ENCODE measurements at places on chromosomes 3 and 15.

DNA sequence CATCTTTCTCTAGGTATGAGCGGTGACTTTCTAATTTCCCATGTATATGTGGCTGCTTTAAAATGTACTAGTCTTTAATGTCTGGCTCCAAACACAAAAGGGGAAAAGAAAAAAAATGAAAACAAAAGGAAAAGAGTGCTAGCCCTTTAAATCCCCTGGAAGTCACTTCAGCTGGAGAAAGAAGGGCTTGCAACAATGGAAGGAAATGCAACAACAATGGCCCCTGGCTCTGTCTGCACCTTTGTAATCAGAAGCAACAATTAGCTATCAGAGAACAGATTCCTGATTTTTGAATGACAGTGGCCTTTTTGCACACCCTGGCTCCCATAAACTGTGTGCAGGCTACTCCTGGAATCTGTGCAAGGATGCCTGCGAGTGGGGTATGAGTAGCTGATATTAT, 591.2 kb downstream of the FHIT start:
- DNase-seq: no peak

GRCh38 chr3:84600703-84601225, 358.0 kb upstream of the CADM2 start:
- DNase-seq: no peak

DNA sequence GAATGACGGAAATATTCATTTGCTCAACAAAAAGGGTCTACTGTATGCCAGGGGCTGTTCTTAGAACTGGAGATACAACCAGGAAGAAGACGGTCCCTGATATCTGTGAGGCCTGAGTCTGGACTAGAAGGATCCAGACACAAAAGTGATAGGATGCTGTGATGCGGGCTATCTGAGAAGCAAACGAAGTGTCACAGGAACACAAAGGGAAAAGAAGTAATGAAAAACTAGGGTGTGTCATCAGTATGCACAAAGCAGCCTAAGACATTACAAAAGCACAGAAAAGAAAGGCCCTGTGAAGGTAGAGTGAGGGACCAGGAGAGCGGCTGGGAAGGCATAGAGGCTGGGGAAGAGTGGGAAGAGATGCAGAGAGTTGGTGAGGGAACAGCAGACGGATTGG, 63.3 kb upstream of the C3orf80 start:
- DNase-seq: no peak

DNA sequence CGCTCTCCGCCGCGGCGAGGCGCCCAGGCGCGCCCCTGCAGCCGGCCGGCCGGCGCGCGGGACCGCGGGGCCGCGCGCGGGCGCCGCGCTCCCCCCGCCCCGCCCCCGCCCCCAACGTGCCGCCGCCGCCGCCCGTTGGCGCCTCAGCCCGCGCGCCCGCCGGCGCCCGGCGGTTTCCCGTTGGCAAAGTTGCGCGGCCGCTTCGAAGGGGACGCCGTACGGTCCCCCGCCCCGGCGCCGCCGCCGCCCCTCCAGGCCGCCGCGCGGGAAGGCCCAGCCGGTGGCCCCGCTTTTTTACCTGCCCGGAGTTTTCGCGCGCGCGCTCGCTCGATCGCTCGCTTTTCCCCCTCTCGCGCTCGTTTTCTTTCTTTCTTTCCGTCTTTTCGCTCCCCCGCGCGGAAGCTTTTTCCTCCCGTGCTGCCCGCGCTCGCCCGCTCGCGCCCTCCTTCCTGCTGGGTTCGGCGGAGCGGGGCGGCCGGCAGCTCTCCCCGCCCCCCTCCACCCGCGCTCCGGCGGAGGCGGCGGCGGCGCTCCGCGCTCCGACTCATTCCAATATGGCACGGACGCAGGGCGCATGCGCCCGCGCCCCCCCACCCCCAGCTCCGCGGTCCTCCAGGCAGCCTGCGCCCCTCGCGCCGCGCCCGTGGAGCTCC, at the start of gene SFMBT1:
Gene SFMBT1, minus strand, starts transcription at position 556 of the 653 bp plus-strand sequence. CDS start 76,945 bp downstream, outside the sequence.
- DNase-seq: peak; percentile 59

DNA sequence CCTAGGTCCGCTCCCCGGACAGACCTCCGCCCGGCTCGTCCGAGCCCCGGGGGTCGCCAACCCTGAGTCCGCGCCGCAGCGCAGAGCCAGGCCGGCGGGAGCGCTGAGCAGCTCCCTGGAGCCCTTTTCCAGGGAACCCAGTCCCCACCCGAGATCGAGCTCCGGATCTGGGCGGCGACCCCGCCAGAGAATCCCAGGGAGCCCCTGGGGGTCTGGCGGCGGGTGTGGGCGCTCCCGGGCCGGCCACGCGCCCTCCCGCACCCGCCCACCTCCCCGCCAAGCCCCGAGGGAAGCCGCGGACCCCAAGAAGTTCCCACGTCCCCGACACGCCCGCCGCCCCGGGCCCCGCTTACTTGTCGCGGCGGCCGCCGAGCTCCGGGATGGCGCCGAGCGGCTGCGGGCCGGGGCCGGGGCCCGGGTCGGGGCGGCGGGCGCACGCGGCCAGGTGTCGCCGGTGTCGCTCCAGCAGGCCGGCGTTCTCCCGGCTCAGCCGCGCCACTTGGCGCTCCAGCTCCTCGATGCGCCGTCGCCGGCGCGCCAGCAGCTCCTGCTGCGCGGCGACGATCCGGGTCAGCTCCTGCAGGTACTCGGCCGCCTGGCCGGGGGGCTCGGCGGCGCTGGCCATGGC, 137.7 kb downstream of the NUP210 start:
- no peak for DNase-seq

DNA sequence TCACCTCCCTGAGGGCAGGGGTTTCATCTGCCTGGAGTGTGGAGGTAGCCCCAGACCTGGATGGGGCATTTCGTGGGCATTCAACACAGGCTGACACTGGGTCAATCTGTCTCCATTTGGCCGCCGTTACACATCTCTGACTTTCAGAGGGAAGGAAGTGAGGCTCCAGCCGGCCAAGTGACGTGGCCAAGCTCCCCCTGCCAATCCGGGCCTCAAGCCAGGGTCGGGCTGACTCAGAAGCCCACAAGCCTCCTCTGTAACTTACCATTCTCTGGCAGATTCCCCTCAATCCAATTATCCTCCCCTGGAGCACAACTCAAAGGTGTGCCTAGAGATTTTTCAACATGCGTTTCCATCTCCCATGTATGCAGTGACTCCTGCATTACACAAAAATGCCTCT, 227.6 kb downstream of the KLF13 start:
- DNase-seq: no peak

GRCh38 chr15:63902671-63903035, 68.9 kb upstream of the HERC1 start:
- no peak for DNase-seq

DNA sequence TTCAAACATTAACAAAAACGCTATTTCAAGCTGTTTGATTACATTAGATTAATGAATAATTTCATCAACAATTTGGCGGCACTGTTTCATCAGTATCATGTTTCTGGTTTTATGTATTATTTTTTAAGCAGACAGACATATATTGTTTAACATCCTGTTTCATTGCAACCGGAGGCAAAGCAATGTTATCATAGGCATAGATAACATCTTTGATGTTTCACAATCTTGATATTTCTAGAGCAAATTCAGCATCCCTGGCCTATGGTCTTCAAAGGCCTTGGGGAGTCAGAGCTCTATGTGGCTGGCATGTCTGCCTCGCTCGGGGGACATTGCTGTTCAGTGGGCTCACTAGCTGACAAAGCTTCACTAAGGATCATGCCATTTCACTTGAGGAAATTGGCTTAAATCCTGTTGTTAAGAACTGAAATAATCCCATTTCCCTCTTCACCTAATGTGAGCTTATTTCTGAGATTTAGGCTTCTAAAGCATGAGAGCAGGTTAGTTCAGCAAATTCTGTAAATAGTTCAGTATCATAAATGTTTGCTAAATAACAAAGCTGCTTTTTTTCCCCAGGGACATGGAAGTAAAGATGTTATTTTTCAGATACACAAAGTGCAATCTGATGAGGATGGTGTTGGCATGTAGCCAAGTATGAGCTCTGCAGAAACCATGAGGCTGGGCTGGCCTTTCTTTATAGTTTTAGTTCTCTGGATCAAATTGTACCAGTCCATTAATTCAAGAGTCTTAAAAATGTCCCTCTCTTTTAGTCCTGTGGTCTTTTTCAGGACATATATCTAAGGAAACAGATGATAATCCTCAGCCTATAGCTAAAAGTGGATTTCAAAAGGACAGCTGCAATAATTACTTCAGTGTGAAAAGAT, 941.4 kb downstream of the PLOD2 start:
- no peak for DNase-seq

DNA sequence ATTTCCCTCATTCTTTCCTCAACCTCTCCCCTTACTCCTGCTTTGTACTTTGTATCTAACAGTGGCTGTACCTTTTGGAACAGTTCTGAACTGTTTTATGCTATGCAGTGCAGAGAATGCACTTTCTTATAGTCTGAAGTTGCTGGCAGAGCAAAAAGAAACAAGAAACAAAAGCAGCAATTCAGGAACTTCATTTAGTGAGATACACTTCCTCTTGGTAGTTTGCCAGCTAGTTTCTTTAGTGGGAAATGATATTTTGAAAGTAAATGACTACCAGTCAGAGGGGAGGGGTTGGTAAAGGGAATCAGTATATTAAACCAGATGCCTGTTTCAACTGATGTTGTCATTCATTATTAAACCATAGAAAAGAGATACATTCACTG, 55.0 kb upstream of the CHD2 start:
- no peak for DNase-seq

DNA sequence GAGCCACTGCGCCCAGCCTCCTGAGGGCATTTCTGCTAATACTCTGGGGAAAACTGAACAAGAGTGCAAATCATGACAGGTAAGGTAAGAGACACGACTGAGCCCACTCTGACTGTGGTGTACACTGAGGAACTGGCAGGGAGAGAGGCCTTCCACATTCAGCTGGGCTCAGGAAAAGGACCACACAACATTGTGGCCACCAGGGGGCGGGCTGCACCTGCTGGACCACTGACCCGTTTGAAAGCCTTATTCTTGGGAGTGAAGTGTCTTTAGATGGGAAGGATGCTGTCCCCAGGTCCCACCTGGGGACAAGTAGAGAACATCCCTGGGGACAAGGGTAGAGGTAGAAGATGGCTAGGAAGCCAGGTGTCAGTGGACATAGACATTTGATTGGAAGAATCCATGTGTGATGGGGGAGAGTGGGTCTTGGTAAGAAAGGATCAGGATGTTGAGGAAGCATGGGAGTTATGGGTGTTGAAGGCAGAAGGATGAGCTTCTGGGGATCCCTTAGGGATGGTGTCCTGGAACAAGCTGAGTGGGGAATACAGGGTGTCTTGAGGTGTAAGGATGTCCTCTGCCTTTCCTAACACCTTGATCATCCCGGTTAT, 6.2 kb upstream of the CTDSPL start:
- peak; percentile 52 for DNase-seq

- DNase-seq: no peak
These were observed 55.9 kb downstream of the PGPEP1L start for GRCh38 chr15:98951493-98952320.

GRCh38 chr3:195543500-195544229, 540 bp upstream of the PPP1R2 start:
- DNase-seq: no peak

DNA sequence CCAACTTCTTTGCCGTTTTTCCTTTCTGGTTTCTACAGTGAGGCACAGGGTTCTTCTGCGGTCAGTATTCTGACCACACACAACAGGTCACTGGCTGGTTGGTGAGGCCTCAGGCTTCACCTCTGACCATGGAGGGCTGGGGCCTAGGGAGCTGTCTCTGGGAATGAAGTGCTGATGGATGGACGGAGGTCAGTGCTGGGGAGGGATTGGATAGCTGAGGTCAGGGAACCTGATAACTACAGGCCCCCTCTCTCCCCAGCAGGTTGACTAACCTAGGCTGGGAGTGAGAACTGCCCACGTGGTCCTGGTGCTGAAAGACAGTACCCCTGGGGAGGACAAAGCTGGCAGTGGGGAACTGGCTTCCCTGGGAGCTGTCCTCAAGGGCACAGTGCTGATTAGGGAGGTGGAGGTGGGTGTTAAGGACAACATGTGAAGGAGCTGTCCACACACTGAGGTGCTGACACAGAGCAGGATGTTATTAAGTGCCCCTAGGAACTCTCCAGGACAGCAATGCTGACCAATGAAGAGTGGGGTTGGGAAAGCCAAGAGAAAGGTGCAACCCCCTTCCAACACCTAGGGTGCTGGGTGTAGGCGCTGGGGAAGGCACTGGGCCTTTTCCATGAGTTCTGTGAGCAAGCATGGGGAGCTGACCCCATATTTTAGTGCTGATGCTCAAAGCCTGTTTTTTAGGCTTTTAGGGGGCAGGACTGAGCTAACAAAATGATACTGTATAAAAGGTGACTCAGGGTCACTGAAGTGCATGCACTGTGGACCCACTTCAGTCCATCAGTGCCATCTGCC, 45.2 kb downstream of the ATP2B2 start:
- no peak for DNase-seq

DNA sequence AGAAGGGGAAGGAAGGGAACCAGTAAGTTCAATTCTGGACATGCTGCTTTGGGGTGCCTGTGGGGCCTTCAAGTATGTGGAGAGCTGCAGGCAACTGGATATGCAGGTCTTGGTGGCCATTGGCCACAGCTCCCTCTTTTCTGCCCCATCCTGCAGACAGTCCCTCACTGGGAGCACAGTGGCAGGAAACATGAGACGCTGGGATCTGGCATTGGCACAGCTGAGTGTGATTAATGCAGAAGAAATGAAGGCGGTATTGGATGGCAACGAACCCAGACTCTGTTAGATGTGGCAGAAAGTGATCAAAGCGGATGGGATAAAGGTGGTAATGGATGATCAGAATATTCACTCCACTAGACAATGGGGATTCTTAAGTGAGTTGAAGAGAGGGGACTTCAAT, 23.2 kb upstream of the VPS8 start:
- no peak for DNase-seq

DNA sequence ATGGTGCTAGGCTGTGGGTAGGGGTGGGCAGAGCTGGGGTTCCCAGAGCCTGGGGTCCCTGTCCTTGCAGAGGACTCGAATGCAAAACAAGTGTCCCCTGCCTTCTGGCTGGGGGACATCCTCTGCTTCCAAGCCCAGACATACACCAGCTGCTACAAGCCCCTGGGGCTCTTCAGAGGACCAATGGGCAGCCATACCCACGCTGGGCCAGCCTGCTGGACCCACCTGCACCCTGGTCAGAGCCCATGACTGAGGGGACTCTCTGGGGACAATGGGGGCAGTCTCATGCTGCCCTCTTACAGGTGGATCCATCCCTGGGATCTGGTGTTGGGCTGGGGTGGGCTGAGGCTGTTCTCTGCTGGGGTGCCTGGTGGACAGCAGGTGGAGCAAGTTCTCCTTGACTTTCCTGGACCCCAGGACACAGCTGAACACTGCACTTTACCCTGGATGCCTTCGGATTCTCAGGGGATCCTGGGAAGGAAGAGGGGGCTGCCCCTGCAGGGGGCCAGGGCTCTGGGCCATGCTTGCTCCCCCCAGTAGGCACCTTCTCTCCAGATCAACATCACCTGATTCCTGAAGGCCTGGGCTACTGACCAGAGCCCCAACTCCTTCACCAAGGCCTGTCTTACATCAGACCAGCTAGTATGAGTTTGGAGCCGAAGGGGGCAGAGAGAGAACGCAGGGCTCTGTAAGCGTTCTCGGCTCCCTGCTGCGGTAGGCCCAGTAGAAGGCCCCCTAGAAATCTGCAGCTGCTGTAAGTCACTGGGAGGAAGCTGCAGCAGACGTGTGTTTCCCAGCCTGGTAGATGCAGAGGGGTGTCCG, 7.2 kb upstream of the COMMD4 start:
- DNase-seq: no peak
